ENCODE measurements at places on chromosomes 3 and 15.

DNA sequence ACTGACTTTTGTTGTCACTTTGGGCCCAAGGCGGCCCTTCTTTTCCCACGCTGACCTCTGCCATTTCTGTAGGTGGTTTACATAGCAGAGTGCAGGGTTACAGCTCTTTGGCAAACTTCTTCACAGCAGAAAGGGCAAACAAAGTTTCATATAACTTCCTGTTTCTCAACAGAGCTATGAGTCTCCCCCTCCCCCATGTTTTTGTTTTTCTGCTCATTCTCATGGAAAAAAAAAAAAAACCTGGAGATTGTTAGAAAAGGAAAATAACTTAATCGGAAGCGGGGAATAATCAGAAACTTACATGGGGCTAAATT is 342.0 kb upstream of the NR2F2 start:
- DNase-seq: no peak

GRCh38 chr3:141784531-141784930 is 21.3 kb downstream of the GRK7 start:
- no peak for DNase-seq

GRCh38 chr15:74882528-74882927 is 7.3 kb upstream of the MPI start:
- no peak for DNase-seq

DNA sequence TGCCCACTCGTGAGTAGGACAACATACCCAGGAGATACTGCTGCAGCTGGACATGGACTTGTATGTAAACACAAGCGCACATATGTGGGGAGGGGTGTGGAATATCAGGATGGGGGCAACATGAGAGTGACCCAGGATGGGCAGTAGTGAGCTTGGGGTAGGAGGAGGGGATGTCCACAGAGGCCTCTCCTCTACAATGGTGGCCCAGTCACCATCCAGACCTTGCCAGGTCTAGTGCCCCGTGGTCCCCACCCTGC is 266 bp upstream of the ZBTB47 start:
- no peak for DNase-seq

Data from epithelial cell of proximal tubule (primary cell).